ENCODE measurements at places on chromosomes 1 and 21.

DNA sequence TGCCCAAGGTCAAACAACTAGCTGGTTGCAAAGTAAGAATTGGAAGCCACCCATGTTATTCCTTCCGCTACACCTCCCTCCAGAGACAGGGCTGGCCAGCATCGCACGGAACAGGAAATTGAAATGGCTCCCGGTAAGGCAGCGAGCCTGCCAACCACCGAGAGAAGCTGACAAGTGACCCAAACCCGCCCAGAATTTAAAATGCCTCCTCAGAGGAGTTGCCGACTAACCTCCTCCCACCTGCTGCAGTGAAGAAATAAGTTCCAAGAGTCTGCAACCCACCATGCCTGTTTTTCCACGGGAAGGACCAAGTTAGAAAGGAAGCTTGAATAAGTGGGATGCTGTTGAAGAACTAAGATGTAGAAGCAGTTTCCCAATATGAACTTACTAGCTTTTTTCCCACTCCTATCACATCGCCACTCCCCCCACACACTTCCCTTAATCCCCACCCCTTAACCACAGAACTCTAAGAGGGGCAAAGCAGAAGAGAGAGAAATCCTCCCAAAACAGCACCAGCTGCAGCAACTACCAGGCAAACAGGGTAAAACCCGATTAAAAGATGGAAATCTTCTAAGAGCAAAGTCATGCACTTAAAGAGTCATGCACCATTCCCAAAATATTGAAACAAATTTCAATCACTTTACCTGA, 78.6 kb downstream of the TIAM1 start:
- no peak for DNase-seq

GRCh38 chr1:44447051-44447810, 42.2 kb downstream of the RNF220 start:
- DNase-seq = no peak

GRCh38 chr1:229068270-229068987, 202.5 kb upstream of the RAB4A start:
- DNase-seq = peak; percentile 4

DNA sequence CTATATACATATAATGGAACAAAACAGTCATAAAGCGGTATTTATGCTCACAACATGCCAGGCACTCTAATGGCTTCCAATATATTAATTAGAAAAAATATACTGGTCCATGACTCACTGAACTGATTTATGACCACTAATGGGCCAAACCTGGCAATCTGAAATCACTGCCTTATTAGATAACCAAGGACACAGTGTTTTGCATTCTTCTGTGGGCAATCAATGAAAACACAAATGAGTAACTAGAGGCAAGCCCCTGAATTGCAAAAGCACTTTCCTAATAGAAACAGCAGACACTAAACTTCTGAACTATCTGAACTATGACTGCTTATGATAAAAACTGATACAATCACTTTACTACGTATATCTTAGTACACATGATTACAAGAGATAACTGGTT, 3.5 kb downstream of the GCLM start:
- no peak for DNase-seq

DNA sequence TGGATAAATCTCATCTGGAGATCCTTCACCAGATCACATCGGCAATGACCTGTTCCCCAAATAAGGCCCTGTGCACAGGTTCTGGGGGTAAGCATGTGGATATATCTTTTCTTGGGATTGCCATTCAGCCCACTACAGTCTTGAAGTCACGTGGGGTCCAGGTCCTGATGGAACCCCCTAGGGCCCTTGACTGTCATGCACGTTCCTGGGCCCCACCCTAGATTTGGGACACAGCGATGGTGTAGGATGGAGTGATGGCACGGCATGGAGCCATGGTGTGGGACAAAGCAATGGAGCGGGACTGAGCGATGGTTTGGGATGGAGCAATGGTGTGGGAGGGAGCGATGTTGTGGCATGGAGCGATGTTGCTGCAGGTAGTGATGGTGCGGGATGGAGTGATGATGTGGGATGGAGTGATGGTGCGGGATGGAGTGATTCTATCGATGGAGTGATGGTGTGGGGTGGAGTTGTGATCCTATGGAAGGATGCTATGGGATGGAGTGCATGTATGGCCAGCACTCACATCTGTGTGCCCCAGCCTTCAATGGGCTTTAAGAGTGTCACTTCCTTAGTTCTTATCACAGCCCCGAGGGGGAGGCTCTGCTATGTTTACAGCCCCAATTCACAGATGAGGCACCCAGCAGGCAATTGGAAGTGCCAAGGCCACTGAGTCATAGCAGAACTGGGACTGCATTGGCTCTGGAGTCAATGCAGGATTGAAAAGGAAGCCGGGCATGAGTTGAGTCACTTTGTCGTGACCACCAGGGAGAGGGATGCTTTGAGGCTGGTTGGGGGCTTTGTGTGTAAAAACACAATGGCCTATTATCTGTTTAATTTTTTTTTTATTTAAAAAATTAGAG, 97.0 kb upstream of the C1orf174 start:
- DNase-seq = no peak

GRCh38 chr1:65526049-65526556, 105.6 kb downstream of the LEPR start:
- no peak for DNase-seq

GRCh38 chr1:233586301-233586700, 27.6 kb upstream of the KCNK1 start:
- no peak for DNase-seq

GRCh38 chr1:201619513-201619912, 80.6 kb downstream of the NAV1 start:
- DNase-seq = no peak

- no peak for DNase-seq
Measured at GRCh38 chr1:8352886-8353785, 35.2 kb downstream of the SLC45A1 start.

- DNase-seq = no peak
Measured at GRCh38 chr21:44582055-44582454, 1.7 kb upstream of the KRTAP10-5 start.

DNA sequence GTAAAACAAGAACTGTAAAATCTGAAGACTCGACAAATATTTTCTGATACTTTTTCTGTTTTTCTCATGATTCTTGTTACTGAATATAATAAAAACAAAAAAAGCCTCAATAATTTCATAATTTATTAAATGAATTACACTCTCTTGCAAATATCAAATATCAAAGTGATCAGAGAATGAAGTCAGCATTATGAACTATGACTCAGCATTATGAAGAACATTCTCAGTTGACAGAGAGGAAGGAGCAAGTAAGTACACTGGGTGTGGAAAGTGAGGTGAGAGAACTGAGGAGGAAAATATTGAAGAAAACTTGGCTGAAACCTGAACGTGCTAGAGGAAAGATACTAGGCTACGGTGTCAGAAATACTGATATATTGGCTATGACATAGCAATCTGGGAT, 529.5 kb downstream of the KCNT2 start:
- DNase-seq = no peak

DNA sequence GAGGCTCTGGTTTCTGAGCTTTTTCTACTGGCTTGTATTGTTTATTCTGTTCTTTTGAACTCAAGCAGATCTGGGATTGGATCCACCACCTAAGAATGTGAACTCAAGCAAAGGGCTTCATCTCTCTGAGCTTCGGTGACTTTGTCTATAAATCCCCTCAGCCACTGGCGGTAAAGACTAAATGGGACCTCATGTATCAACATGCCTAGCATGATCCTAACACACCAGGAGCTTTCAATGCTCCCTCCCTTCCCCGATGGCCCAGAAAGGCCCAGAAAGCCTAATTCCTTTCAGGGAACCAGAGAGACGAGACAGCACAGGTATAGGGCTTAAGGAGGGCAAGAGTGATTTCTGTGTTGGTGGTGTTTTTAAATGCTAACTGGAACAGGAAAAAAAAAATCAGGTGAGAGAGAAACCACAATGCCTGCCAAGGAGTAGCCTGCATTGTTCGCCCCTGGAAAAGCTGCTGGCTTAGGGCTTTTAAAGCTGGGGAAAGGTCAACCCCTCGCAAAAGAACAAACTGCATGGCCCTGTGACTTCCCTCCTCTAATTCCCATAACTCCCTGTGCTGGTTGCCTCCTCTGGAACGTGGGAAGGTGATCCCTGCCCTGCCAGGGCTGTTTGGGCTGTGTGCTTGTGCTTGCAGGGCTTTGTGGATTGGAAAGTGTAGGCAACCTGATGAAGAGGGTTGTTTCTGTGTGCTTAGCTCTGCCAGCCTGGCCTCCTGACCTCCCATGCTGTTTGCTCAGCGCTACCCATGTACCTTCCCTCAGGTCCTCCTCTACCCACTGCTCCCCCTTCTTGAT, 147.0 kb downstream of the PLPP3 start:
- no peak for DNase-seq

GRCh38 chr1:196680107-196680506, 28.3 kb downstream of the CFH start:
- DNase-seq = no peak

GRCh38 chr1:20087668-20088067, 17.7 kb downstream of the PLA2G5 start:
- no peak for DNase-seq

DNA sequence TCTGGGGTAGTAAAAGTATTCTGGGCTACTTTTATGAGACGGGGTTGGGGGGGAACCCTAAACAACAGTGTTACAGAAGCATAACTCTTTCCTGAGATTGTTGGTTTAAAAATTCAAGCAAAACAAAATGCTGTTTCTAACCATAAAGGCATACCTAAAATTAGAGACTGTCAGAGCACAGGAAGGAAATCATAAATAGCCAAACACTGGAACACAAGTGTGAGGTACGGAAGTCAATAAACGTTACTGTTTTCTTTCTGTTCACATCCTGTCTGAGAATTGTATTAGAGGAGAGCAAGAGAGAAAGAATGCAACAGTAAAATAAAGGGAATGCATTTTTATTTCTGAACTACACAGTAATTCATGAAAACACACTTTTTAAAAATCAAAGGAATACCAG, 42.8 kb upstream of the IL12RB2 start:
- DNase-seq = no peak

- DNase-seq = no peak
Measured at GRCh38 chr1:110597966-110598365, 8.2 kb downstream of the KCNA2 start.

GRCh38 chr1:235601104-235601503, 48.5 kb downstream of the GNG4 start:
- DNase-seq = peak; percentile 7

- no peak for DNase-seq
Measured at GRCh38 chr1:184036517-184036949, 995 bp downstream of the COLGALT2 start.

DNA sequence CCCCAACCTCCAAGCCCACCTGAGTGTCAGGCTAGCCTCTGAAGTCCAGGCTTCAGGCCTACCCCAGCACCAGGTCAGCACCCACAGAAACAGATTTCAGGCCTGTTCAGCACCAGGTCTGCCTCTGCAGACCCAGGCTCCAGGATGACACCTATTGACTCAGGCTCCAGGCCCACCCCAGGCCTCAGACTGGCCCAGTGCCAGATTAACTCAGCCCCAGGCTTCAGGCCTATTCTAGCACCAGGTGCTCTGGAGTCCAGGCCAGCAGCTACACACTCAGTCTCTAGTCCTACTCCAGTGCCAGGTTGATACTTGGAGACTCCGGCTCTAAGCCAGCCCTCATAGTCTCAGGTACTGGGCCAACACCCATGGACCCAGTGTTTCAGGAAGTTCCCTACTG, 541.7 kb upstream of the PBX1 start:
- no peak for DNase-seq

DNA sequence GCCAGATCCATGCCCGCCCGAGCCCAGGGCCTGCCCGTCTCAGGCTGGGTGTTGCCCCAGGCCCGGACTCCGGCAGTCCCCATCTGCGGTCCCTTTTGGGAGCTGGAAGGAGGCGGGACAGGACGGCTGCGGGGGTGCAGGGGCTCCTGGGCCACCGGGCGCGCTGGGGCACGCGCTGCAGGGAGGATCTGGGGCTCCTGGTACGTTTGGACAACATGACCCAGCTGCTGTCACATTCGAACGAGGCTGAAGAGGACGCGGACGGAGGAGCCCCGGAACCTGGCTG, 6.6 kb upstream of the CALML6 start:
- no peak for DNase-seq

DNA sequence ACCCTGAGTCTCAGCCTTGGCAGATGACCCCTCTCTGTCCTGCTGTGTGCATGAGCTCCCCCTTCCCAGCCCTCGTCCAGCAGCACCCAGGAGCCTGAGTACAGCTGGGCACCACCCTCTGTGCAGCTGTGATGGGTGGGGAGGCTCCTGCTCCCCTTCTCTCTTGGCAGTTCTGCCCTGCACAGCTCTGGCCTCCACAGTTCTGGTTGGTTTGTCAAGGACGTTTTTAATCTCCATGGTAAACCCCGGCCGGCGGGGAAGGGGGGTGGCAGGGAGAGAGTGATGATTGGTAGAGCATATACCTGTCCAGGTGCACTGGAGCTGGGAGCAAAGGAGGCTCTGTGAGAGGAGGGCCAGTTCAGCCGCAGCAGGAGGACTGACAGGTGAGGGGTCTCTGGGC, at the start of gene CLCNKA:
TSS of gene CLCNKA (plus strand) at position 356 of the 400 bp plus-strand sequence. CDS start 584 bp downstream, outside the sequence.
- DNase-seq = no peak

DNA sequence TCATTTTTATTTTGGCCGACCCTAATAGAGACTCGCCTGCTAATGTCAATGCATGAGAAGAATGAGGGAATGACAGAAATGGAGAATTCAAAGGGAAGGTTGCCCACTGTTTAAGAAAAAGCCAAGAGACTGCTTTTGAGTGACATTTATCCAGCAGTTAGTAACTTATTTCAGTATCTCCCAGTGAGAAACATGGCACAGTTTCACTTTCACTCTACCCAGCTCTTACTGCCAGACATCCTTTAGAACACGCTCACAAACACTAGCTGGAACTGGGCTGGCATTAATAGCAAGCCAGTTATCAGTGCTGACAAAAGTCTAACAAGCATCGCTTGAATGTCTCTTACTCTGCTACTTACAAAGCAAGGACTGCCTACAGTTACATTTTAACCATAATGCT, 8.5 kb downstream of the GGPS1 start:
- peak; percentile 59 for DNase-seq

- DNase-seq = peak; percentile 59
Measured at GRCh38 chr1:41728403-41729202, 190.1 kb downstream of the HIVEP3 start.

GRCh38 chr21:29299916-29300806, 1.4 kb downstream of the BACH1 start:
- DNase-seq = peak; percentile 80

DNA sequence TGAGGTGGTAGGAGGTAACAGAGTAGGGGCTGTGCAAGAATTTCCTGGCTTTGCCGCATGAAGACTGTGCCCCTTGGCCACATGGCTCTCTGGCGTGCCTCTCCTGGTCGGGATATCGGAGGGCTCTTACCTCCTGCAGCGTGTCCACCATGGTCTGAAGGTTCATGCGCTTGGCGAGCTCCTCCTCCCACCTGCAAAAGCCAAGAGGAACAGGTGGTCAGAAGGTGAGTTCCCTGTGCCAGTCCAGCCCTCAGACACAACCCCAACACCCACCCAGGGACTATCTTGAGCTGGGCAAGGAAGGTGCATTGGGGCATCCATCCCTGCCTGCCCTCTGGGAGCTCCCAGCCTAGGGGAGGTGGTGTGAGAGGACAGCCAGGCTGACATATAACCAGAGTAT, 18.6 kb upstream of the ALDH4A1 start:
- DNase-seq = no peak

Data from CD4-positive, alpha-beta T cell treated with Interleukin-2 at 100 ng/mL for 4 hours (primary cell).